ENCODE measurements at places on chromosomes 16 and 17.

- DNase-seq, result no peak
Observed at GRCh38 chr16:79988721-79989220, 388.2 kb upstream of the MAF start.

DNA sequence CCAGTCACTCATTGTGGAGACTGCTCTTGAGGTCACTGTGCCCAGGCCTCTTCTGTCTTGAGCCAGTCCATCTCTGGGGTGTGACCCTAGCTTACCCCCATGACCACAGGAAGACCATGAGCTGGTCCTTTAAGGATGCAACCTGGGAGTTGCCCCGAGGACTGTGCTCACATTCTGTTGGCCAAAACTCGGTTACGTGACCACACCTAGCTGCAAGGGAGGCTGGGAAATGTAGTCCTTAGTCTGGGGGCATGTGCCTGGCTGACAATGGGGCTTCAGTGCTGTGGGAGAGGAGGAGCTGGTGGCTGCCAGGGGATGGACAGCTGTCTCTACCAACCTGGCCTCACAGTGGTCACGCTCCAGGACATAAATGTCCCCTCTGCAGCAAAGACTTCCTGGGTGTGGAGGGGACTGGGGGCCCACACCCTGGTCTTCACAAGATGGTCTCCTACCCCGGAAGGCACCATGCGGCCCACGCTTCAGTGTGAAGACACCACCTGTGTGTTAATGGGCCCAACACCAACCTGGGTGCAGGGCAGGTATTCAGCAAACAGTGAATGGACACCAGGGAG lies 55.4 kb downstream of the JPH3 start:
- DNase-seq, result no peak

DNA sequence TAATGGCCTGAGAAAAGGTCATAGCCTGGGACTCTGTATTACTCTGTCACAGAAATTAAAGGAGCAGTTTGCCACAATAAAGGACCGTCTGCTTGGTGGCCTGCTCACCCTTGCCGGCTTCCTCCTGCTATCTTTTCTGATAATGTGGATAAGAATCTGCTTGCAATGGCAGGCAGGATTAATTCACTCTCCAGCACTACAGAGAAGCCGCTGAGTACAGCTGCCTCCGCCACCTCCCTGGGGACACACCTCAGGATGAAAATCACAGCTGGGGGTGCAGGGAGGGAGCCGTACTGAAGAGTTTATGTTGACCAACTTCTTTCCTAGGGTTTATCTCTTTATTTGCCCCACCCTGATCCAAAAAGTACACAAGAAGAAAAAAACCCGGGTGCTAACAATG lies 245.9 kb upstream of the RPL38 start:
- DNase-seq, result no peak

DNA sequence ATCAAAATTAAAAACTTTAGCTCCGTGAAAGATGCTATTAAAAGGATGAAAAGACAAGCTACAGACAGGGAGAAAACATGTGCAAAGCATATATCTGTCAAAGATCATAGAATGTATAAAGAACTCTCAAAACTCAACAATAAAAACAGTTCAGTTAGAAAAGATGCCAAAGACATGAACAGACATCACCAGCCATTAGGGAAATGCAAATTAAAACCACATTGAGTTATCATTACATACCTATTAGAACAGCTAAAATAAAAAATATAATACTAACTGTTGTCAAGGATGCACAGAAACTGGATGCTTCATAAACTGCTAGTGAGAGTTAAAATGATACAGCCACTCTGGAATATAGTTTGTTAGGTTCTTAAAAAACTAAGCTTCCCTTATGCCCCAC lies 58.8 kb downstream of the NFATC3 start:
- no peak for DNase-seq

DNA sequence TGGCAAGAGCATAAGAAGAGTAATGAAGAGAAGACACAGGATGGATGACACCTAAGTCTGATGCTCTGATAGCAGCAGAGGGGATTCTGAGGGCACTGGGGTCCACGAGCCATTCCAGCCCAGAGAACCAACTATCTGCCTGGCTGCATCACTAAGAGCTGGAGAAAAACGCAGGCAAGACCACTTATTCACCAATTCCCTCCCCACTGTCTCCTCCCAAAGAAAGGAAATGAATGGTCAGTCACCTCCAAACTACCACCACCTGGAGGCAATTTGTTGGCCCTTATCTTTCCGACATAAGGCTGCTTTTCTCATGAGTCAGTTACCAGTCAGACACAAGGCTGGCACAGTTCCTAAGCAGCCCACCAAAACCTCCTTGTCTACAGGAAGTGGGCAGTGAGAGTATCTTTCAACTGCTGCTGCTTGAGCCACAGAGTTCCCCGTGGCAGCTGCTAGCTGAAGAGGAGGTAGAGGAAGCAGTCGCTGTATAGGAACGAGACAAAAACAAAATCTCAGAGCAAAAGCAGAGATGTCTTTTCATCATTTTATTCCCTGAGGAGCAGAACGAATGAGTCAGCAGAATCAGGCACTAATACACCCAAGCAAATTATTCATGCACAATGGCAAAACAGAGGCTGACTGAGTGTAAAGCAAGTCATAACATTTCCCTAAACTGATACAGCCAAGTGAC lies 111.1 kb downstream of the SMG6 start:
- no peak for DNase-seq

DNA sequence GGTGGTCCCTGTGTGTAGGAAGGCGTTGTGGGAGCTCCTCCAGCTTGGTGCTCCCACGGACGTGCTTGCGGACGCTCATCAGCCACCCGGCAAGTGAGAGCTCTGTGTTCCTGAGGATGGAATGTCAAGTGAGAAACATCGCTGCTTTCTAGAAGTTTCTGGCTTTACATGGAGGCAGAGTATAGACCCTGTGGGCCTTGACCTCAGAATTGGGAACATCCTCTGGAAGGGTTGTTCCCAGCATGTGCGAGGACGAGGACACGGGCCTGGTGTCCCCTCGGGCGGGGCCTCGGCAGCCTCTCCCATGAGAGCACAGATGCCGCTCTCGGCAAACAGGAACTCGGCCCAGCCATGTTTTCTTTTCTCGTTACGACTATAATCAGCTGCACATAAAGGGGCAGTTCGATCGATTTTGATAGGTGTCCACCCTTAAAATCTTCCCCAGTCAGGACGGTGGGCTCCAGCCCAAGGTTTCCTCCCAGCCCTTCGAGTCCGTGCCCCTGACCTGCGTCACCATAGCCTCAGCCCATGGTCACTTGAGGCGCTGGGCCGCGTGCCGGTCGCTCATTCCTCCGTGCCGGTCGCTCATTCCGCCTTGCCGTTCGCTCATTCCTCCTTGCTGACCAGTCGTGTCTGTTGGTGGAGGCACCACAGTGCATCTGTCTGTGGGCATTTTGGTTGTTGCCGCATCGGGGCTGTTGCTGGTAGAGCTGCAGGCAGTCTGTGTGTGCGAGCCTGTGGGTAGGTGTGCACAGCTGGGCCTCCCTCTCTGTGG lies 91.3 kb upstream of the ZNF750 start:
- DNase-seq, result no peak

DNA sequence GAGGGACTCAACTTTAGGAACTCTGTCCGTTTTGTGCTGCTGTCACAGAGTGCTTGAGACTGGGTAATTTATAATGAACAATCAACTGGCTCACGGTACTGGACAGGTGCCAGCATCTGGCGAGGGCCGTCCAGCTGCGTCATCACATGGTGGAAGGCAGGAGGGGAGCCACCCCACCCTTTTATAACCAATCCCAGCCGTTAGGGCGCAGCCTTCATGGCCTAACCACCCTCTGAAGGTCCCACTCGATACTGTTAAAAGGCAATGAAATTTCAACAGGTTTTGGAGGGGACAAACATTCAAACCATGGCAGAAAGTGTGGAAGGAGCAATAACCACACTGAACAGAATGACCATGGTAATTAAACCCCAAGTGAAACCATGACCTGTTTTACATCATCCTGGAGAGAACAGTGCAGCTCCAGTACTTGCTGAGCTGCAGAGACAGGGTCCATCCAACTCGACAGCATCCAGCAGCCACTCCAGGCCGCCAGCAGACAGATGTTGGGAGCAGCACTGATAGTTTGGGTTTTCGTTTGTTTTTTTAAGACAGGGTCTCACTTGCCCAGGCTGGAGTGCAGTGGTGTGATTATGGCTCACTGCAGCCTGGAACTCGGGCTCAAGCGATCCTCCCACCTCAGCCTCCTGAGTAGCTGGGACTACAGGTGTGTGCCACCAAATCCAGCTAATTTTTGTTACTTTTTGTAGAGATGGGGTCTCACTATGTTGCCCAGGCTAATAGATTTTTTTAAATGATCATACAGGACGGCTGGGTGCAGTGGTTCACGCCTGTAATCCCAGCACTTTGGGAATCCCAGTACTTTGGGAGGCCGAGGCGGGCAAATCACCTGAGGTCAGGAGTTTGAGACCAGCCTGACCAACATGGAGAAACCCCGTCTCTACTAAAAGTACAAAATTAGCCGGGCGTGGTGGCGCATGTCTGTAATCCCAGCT lies 11.0 kb downstream of the CHMP6 start:
- no peak for DNase-seq

DNA sequence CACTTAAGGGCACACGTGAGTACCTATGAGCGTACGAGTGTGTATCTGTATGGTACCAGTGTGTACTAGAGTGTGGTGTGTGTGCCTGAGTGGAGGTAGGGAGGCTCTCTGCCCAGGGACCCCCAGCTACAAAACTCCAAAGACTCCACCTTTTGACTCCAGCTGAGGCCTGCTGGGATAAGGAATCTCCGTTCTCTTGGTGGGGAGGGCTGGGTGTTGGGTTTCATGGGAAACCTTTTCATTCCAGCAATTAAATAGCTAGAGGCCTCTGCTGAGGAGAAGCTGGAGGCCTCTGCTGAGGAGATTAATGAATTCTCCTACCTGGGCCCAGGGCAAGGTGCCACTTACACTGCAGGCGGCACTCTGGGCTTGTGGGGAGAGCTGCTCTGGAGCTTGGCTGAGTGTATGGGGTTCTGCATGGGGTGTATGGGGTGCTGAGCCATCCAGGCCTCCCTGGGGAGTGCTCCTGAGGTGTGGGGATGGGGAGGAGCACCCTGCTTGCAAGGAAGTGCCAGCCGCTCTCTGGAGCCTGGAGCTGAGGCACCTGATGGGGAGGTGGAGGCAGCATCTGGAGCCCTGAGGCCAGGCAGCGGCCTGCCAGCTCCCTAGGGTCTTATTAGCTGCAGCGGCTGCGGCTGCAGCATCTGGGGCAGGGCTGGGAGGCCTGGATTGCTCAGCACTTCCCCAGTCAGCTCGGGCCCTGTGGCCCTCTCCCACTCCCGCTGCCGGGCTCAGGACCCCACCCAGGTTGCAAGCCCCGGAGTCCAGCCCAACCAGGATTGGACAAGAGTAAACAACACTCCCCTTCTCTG lies 4.6 kb downstream of the ANKRD13B start:
- DNase-seq, result no peak

DNA sequence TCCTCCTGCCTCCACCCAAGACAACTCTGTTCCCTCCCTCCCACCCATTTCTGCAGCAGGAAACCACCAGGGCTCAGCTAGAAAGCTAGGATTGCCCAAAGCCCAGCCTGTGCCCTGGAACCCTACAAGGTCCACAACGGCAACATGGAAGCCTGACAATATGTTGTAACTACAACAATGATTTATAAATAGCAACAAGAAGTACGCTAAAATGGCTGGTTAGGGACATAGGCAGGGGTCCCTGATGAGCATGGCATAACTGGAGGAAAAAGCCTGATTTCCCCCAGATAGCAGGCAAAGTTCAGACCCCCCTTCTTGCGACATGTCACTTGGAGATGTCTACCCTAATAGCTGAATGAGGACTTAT lies 6.6 kb downstream of the ST3GAL2 start:
- no peak for DNase-seq

- DNase-seq, result no peak
Observed at GRCh38 chr17:64540118-64540776, 33.5 kb downstream of the CEP95 start.

DNA sequence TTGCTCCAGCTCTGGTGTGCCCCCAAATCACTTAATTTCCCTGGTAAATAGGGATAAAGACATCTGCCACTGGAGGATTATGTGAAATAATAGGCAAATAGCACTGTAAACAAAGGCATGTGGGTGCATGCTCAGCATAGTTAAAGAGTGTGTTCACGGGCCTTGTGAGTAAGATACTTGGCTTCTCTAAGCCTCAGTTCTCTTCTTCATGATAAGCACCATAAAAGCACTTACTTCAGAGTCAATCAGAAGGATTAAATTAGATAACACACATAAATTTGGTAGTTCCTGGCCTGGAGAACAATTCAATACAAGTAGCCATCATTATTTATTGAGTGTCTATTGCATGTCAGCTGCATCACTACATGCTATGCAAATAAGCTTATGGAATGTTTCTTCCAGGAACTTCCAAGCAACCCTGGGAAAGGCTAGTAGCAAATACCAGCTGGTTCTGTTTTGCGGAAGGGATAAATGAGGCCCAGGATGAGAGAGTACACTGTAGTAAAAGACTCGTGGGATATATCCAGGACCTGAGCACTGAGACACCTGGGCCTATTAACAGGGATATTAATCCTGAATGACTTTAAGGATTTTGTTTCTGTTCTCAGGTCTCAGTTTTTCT lies 14.5 kb downstream of the CCL11 start:
- no peak for DNase-seq
